ENCODE measurements at places on chromosomes 1 and 21.

DNA sequence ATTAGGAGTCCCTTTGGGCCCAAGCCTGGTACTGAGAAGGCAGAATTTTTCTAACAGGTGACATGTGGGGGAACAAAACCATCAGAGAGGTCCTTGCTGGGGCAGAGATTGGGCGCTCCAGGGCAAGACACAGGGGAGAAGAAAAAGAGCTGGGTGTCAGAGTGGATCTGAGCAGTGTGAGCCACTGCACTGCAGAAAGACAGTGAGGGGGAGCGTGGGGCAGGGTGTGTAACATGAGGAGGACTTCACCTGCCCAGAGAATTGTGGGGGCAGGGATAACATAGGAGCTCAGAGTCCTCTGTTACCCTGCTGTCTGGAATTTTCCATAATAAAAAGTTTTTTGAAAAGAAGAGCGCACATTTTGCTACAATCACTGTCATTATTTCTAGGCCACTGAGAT lies 25.5 kb upstream of the CSF3R start:
- no peak for DNase-seq

- DNase-seq, result no peak
Measured at GRCh38 chr1:70277875-70278274, 56.7 kb downstream of the SRSF11 start.

DNA sequence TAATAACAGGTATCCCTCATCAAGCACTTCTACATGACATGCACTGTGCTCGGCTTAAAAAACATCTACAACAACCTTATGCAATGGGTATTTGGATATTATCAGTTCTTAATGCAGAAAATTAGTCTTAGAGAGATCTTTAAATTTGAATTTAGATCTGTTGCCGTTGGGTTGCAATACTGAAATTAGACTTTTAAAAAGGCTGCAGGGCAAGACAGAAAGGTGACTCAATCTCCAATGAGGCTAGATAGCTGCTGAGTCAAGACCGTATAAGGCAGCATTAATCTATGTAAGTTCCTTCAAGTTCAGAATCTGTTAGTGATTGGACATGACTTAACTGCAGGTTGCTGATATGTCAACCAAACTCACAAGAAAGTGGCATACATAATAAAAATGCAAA lies 37.3 kb downstream of the OLFM3 start:
- DNase-seq, result no peak

- no peak for DNase-seq
Measured at GRCh38 chr1:227586733-227587132, 23.4 kb downstream of the ZNF678 start.

Measured in CD4-positive, alpha-beta T cell treated with Interleukin-4 for 1 hour (primary cell).